ENCODE measurements at places on chromosomes 4 and X. TPM values are rescaled to one million over a fixed set of nuclear protein-coding genes. Genes with fewer than 3 reads are reported as not detected.
A peak's percentile ranks its signal among the peaks of the same experiment; 100 is the strongest.

- no peaks in the 10 kb centered on the region for H3K4me1 ChIP-seq
- H3K4me3 ChIP-seq, result no peak overlapping the region
- DNase-seq, result no peak
- H3K27me3 ChIP-seq, result no peaks in the 10 kb centered on the region
These were observed 57.0 kb upstream of the SORBS2 start for GRCh38 chr4:185868983-185869382.

Gene SRPK3
- total RNA-seq, result 1.8 TPM

DNA sequence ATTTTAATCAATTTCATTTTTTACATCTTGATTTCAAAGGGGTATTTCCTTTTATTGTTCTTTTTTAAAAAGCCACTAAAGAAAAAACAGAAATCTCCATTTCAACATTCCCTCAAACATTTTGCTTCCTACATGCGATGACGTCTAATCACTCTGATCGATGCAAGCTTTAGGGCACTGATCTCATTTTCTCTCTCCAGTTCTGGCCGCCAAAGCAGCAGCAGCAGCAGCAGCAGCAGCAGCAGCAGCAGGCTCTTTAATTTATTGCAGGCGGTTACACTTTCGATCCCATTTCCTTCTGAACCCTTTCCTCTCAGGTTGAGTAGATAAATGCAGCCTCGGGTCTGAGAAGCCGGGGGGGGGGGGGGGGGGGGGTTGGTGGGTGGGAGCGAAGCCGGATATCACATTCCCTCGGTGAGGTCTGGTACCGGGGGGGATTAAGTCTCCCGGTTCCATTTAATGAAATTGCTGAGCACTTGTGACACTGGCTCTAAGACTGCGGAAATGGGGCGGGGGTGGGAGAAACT, 3.4 kb upstream of the PCDH7 start:
- DNase-seq, result no peak
- peaks cover 22% of the 10 kb centered on the region for H3K4me1 ChIP-seq
- H3K27ac ChIP-seq, result peak overlapping the region; percentile 48
- peaks cover 36% of the 10 kb centered on the region for H3K27me3 ChIP-seq

DNA sequence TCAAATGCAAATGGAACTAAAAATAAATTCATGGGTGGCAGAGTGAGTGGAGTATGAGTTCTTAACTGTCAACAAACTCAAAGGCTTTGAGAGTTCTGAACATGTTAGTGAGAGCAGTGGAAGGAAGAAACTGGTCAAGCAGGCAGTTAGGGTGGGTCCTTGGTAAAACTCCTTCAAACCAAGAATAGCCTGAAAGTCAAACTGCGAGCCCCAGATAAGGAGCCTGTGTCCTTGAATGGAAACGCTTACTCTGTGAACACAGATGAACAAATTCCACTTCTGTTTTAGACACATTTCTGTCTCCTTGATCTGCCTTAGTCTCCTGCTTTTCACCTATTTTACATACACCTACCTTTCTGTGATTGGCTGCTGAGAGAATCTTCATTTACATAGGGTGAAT, 129.4 kb upstream of the PCDH18 start:
- no peaks in the 10 kb centered on the region for H3K4me1 ChIP-seq
- H3K27me3 ChIP-seq, result no peaks in the 10 kb centered on the region
- no peak for DNase-seq
- no peaks in the 10 kb centered on the region for H3K36me3 ChIP-seq
- H3K4me3 ChIP-seq, result no peak overlapping the region

Gene GPRASP3
- 3.8 TPM for total RNA-seq

All from adrenal gland (tissue), 19 donors.